Occipital lobe (tissue), 3 donors: ENCODE measurements at places on chromosomes 16 and 17.

DNA sequence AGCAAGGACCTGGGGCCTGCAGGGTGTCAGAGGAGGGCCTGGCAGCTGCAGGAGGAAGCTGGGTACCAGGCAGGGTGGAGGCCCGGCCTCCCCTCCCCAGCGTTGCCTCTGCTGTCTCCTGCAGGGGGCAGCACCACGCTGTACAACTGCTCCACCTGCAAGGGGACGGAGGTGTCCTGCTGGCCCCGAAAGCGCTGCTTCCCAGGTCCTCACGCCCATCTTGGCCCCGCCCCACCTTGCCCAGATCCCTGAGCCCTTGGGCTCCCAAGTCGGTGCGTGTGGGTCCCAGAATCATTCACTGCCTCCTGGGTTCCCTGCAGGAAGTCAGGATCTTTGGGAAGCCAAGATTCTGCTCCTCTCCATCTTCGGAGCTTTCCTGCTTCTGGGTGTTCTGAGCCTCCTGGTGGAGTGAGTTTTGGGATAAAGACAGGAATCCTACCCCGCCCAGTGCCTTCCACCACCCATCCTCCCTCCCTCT is 1.2 kb downstream of the TMEM95 start:
- DNase-seq, result peak; percentile 39

DNA sequence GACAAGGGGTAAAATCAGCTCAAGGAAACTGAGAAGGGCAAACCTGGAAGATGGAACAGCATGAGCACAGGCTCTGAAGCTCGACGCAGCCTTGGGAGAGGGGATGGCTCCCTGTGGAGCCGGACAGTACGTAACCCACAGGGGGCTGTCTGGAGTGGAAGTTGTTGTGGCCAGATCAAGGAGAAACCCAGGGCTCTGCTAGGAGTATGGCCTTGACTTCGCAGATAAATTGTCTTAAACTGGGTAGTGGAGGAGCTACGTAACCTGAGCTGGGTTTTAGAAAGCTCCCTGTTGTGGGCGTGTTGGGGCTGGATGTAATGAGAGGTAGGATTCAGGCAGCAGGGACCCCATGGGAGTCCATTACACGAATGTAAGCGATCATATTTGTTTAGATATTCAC is 25.5 kb upstream of the AXIN2 start:
- DNase-seq, result no peak

GRCh38 chr16:3171181-3171854 is 16.7 kb upstream of the OR1F1 start:
- no peak for DNase-seq

GRCh38 chr17:66959641-66960375 is 4.7 kb upstream of the CACNG4 start:
- DNase-seq, result no peak

- DNase-seq, result no peak
Measured at GRCh38 chr17:55622547-55622946, 100.1 kb downstream of the TMEM100 start.

DNA sequence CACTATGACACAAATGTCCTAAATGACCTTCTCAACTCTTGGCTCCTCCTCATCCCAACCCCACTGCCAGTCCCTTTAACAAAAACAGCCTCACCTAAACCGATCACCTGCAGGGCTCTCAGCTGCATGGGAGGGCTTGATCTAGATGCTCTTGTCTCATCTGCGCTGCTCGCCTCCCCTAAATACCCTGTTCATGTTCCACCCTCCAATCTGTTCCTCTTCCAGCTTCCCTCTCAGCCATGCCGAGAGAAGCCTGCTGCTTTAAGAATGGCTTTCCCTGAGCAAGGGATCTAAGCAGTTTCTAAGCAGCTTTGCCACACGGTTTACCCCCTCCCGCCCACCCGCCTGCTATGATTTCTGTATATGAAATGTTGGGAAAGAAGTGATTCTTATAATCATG is 23.7 kb downstream of the PIPOX start:
- DNase-seq, result no peak

DNA sequence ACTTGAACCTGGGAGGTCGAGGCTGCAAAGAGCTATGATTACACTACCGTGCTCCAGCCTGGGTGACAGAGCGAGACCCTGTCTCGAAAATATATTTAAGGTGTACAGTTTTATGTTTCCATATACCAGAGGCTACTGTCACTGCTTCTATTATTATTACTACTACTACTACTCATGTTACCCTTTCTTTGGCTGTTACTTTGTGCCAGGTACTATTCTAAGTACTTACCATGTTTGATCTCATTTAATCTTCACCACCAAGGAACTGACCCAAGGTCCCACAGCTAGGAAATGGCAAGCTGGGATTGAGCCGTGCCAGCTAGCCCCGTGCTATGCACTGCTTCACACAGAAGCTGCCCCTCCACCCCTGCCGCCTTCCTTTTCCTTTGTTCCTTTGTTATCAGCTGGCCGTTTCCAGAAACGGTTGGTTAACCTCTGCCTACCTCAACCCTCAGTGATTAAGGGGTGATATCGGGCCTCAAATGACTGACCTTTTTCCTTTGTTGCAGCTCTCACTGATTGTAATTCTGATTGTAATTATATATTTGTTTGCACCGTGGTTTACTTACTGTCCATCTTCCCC is 78.4 kb downstream of the ABCC1 start:
- no peak for DNase-seq
